Stimulated activated CD4-positive, alpha-beta T cell treated with anti-CD3 and anti-CD28 coated beads, Interleukin-12 subunit alpha, Interleukin-12 subunit beta, amount 100 ng/mL, for 4 hours (primary cell): ENCODE measurements at places on chromosomes 7 and 10.

- no peak for DNase-seq
Observed at GRCh38 chr10:71845410-71846405, 5.3 kb downstream of the PSAP start.

DNA sequence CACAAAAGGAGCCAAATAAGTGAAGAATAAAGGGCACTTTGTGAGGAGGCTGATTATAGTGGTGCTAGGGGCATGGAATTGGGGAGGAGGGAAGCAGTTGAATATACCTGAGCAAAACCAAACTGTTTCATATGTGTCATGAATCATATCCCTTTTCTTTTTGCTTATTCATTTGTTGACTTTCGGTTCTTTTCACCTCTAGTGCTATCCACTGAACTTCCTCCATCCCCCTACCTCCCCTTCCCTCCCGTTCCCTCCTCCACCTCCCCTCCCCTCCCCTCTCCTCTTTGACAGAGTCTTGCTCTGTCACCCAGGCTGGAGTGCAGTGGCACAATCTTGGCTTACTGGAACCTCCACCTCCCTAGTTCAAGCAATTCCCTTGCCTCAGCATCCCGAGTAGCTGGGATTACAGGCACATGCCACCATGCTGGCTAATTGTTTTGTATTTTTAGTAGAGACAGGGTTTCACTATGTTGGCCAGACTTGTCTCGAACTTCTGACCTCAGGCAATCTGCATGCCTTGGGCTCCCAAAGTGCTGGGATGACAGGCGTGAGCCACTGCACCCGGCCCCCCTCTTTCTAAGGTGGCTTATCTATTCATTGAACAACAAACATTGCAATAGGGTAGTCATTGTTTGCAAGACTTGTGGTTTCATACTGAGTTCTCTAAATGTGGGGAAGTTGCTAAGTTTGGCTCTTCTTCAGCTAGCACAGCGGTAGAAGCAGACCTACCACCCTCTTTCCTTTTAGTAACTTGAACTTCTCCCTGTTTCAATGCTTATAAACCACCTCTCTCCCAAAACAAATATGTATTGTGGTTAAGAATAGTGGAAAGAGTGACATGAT, 150.4 kb upstream of the PRPS1L1 start:
- DNase-seq: no peak

DNA sequence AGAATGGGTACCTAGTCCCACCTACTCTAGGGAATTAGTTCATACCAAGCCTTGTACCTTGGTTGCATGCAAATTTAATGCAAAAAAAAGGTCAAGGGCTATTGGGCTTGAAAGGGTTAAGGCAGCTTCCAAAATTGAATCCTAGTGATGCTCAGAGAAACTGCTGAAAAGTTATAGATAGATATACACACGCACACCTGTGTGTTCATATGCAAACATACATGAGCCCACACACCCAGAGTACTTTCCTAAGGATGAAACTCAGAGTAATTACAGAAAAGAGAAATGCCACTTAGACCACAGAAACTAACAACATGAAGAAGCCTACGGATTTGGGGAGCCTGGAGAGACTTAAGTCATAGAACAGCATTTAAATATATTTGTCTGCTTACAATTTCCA, 1.5 kb downstream of the SLC25A13 start:
- DNase-seq: no peak

DNA sequence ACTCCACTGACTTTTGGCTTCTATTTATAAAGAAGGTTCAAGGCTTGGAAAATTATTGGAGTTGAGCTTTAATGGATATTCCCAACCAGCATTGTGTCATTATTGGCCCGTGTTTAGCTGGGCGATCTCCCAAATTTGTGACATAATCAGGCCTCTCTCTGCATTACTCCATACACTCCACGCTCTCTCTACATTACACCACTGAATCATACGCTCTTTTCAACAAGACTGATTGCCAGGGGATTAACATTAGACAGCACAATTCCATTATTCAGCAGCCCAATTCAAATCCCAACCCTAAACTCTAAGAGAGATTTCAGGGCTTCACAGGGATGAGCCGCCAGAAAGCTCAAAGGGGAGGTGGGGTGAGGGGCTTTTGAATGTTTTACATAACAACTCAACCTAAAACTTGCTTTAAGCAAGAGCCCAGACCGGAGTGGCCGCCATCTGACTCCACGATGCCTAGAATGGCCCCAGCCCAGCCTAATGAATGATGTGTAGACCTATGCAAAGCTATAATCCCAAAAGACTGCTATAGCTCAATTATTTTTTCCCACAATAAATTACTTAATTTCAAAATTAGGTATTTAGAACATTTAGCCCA, 61.8 kb downstream of the FGFR2 start:
- DNase-seq: no peak

DNA sequence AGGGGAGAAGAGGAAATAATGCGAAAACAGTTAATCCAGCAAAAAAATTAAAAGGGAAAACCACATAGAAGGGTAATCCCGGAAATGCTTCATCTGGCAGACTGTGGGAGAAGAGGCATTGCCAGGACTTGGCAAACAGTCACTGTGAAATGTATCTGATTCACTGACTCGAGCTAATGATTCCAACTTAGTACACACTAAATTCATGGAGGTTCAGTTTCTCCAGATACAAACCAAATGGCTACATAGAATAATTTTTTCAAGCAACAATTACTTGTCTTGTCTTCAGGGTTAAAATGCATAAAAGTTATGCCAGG, 36.4 kb downstream of the GDI2 start:
- DNase-seq: no peak

DNA sequence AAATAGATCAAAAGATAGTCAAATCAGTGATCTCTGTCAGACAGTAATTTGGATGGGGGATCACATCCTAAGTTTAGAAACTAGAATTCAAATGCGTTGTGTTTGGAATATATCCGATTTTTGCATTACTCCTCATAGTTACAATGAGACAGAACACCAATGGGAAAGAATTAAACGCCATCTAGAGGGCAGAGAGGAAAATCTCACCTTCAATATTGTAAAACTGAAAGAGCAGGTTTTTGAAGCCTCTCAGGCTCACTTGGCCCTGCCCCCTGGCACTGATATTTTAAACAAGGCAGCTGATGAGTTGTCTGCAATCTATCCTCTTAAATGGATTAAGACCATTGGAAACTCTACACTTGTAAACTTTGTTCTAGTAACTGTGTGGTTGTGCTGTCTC, 17.7 kb downstream of the FRG2B start:
- no peak for DNase-seq

- DNase-seq: no peak
Observed at GRCh38 chr10:109974504-109975191, 33.1 kb upstream of the ADD3 start.

GRCh38 chr7:77202481-77202976, 2.9 kb upstream of the FGL2 start:
- DNase-seq: no peak

DNA sequence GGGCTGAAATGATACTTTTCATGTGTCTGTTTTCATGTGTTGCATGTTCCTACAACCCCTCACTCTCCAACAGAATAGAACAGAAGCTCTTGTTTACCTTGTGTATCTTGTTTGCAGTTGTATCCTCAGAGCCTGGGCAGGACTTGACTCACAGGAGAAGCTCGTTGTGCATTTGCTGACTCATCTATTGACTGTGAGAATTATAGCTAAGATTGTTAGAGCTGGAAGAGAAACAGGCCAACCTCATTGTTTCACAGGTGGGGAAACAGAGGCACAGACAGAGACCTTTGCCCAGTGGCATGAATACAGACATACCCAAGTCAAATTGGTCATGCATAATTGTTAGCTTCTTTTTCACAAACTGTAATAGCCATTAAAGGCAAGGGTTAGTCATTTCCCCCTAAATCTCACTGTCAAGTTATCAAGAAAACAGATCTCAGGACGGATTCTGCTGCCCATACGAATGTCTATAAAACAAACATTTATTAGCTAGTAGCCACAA, 4.6 kb upstream of the TSPAN15 start:
- no peak for DNase-seq

DNA sequence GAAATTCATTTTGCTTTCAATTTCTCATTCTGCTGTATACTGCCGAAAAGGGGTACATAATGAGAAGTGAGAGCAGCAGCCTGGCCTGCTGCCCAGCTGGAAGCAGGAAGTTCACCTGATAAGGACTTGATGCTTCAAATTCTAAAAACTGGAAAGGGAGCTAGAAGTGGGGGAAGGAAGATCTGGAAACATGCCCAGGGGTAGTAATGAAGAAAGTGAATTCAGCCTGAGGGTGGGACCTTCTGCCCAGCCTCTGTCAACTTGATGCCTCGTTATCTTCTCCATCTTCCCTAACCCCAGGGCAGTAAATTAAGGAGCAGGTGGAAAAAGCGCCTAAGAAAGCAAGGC, 69.4 kb downstream of the ARMH3 start:
- DNase-seq: no peak

DNA sequence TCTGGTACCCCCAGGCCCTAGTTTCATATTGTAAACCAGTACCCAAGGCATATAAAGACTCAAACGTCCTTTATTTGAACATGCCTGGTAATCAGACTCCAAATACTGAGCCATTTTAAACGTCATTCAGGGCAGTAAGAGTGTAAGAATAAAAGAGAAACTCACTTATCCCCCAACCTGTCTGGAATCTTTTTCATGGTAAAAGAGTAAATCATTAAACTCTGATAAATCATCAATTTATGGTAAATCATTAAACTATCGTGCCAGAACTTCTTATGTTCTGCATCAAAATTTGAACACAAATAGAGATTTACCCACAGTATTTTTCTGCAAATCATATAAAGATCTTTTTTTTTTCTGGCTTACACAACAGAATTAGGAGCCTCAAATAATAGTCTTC, 734.3 kb upstream of the POT1 start:
- no peak for DNase-seq

GRCh38 chr7:120973849-120974248, 14.7 kb upstream of the CPED1 start:
- no peak for DNase-seq

DNA sequence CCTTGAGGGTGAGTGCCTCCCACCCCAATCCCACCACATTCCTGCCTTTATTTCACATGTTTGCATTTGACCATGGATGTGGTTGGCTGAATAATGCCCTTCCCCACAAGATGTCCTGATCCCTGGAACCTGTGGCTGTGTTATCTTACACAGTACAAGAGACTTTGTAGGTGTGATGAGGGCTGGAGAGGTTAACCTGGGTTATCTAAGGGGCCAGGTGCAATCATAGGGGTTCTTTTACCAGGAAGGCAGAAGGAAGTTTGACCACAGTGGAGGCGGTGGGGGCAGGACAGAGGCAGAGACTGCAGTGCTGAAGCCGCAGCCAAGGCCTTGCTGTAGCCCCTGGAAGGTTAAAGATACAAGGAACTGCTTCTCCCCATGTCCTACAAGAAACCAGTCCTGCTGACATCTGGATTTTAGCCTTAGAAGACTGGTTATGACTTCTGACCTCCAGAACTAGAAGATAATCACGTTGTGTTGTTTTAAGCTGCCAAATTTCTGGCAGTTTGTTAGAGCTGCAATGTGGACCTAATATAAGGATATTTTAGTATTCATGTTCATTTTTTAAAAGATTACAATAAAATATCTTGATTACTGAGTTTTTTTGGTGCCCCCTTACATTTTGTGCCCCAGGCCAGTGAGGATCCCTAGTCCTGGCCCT, 136.6 kb downstream of the ARHGAP22 start:
- DNase-seq: no peak

- DNase-seq: no peak
Observed at GRCh38 chr10:27981744-27982143, 17.1 kb downstream of the ODAD2 start.

DNA sequence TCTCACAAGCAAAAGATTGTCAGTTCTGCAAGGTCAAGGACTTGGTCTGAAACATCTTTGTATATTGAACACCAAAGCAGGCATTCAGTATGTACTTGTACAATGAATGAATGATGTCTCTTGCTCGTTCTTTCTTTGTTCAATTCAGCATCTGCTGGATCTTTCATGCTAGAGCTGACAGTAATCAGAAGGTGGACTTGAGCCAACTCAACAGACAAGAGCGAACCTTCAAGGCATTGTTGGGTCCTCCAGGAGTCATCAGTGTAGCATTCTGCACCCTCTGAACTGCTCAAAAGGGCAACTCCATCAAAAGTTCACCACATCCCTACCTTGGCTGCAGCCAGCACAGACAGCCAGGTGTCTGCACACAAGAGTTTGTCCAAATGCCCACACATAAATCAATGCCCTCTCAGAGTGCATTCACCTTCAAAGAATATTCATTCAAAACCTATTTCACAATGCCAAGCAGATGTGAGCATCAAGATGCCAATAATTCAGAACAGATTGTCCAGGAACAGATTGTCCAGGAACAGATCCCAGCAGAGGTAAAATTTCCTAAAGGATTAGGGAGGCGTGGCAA, 386.7 kb downstream of the CALN1 start:
- no peak for DNase-seq

- no peak for DNase-seq
Observed at GRCh38 chr10:36679554-36679953, 445.8 kb upstream of the ANKRD30A start.

DNA sequence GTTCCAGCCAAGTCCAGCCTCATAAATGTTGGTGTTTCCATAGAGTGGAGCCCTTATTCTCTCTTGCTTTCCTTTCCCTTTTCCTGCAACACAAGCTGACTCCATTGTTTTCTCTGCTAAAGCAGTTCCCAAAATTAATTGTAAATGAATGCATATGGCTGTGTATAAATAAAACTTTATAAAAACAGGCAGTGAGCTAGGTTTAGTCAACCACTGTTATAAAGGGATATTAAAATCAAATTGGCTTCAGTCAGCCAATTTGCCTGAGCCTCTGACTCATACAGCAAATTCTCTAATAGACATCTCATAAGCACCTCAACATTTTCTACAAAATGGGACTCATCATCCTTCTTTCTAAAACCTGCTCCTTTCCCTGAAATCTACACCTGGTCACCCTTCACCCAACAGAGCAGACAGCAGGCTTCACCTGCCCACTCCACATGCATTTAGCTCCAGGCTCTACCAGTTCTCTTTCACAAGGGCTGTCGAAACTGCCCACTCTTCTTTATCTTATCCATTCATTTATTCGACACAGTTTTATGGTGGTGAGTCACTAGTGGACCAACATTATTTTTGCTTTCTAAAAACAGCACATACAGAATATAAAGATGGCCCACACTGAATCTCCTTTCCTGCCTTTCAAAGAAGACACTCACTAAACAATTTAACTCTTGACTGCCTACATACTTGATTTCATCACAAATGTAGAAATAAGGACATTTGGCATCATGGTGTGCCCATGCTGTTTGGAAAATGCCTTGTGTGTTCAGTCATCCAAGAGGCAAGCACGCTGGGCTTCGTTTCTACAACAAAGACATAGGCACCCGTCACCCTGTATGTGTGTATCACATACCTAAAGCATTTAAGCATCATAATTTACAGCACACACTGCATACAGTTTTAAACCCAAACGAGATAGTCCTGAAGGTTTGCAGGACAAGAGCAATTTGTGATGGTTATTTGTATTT, 74.6 kb upstream of the C7orf33 start:
- no peak for DNase-seq

DNA sequence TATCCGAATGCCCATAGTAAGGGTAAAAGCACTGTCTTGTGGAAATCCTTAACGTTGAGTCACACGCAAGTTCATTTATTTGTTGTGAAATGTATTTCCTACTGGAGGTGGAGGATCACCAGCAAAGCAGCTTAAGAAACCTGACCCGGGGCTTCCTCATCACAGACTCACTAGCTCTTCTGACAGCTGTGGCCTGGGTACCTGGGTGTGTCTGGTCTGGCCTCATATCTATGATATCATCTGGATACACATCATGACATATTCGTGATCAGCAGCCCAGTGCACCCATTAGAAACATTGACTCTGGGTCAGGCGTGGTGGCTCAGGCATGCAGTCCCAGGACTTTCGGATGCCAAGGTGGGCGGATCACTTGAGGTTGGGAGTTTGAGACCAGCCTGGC, 8.8 kb downstream of the DRGX start:
- no peak for DNase-seq
